Fibroblast of the aortic adventitia (primary cell): ENCODE measurements at places on chromosomes 11 and 22.

- DNase-seq = no peak
These were observed 12.3 kb downstream of the AMOTL1 start for GRCh38 chr11:94780432-94780831.

- DNase-seq = no peak
These were observed 94.9 kb upstream of the SEPTIN5 start for GRCh38 chr22:19619144-19620009.

- peak; percentile 94 for DNase-seq
These were observed 39.7 kb upstream of the CCDC89 start for GRCh38 chr11:85725510-85726258.

GRCh38 chr22:36977401-36977861 lies 41.8 kb downstream of the TST start:
- peak; percentile 20 for DNase-seq

DNA sequence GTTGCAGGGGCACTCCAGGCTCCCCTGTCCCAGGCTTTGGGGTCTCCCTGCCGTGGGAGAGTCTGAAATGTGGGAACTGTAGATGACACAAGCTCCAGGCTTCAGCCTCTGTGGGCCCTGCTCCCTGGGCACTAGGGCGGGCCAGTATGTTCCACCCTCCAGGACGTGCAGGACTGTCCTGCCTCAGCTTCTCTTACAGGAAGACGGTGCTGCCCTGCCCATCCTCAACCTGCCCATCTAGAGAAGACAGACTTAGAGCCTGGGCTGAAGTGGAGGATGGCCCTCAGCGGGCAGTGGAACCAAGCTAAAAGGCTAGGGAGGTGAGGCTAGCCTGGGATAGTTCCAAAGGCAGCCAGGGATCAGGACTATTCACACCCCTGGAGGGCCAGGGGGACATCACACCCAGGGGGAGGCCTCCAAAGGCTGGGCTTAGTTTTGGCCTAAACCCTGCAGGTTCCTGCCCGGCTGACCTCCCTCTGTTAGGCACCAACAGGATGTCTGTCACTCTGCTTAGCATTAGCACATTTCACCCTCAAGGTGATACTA lies 4.0 kb upstream of the CERK start:
- no peak for DNase-seq

DNA sequence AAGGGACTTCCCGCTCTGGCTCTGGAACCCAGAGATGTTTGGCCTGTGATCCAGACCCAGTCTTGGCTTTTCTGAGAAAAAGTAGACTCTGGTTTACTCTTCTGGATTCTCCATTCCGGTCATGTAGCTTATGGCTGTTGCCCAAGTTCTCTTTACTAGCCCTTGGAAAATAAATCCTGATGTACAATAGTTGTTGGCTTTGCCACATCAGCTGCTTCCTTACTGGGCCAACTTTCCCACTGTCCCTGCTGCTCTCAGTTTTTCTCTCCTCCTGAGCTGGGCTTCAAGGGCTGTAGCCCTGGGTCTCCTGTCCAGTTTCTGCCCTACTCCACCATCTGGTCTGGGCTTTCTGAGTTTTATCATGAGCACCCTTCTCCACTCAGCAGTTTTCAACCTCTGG lies 12.5 kb downstream of the PATZ1 start:
- peak; percentile 20 for DNase-seq
